ENCODE measurements at places on chromosomes 3 and 15.

GRCh38 chr3:74066456-74066855 lies 441.7 kb upstream of the PDZRN3 start:
- peak; percentile 2 for DNase-seq

- no peak for DNase-seq
These were observed 1.6 kb downstream of the C3orf38 start for GRCh38 chr3:88151358-88151757.

GRCh38 chr15:98164571-98164970 lies 204.1 kb downstream of the ARRDC4 start:
- DNase-seq: no peak

GRCh38 chr3:76470285-76470684 lies 569.6 kb upstream of the ROBO2 start:
- no peak for DNase-seq

GRCh38 chr3:28053759-28054158 lies 187.7 kb upstream of the CMC1 start:
- DNase-seq: no peak

DNA sequence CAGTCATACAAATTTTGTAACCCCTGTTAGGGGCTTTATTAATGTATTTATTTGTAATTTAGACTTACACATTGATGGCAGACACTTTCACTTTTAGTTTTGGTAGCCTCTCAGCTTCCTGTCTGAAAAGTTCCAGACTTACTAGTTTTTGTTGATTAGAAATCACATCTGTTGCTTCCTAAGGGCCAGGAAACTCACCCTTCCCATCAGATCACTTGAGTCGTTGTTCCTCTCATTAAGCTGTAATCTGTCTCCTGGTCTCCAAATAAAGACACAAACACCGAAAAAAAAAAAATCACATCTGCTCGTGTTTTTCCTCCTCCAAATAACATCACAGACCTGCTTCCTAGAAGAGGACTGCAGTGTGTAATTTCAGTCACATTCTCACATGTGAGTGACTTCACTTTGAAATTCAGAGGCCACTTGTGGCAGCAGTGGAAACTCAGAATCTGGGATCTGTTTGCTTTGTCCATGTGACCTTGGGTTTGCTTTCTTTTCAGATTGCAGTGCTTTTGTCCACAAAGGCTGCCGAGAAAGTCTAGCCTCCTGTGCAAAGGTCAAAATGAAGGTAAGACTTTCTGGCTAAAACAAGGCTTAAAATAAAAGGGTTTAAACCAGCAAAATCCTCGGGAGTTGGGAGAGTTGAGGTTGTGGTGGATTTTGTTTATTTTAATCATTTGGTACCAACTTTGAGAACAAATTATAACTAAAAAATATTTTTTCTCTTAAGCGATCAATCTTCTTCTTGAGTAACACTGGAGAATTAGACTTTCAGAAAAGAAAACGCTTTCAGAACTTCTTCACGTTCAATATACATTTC lies 87.0 kb downstream of the KLHL25 start:
- DNase-seq: peak; percentile 9

All from ELF-1 (cell line).